ENCODE measurements at places on chromosomes 4 and X. TPM values are rescaled to one million over a fixed set of nuclear protein-coding genes. Genes with fewer than 3 reads are reported as not detected.

DNA sequence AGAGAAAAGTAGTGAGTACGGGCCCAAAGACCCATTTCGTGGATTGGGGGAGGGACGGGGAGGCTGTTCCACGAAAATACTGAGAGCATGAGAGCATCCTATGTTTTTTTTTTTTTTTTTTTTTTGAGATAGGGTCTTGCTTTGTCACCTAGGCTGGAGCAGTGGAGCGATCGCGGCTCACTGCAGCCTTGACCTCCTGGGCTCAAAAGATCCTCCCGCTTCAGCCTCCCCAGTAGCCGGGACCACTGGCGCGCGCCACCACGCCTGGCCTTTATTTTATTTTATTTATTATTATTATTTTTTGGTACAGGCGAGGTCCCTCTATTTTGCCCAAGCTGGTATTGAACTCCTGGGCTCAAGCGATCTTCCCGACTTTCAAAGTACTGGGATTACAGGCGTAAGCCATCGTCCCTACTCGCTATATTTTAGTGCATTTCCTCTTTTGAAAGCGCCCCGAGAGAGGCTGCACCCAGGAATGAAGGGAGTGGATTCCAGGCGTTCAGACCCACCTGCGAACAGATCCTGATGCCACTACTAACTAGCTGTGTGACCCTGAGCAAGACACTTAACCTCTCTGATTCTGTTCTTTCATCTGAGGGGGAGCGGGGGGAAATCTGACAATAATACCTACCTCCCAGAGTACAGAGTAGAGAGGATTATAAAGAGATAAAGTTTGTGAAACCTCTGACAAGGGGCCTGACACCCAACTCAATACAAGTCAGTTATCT is 5.4 kb upstream of the MSX1 start:
- no peak for DNase-seq

Gene NAP1L2
- total RNA-seq, result 0.81 TPM

DNA sequence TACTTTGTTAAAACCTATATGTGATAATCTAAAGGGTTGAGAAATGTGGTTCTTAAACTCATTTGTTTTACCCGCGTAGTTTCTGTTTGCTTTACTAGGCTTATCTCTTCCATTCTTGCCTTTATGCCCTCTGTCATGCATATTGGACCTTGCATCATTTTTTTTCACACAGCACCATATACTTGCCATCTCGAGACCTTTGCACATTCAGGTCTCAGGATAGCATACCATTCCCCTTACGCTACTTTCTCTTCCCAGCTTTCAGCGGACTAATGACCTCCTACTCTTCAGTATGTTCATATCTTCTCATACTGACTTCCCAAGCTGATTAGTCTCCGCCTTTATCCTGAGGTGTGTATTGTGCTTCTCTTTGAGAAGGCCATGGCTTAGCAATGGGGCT is 40.5 kb downstream of the USP38 start:
- no peak for DNase-seq

GRCh38 chr4:144666539-144667175 is 20.7 kb downstream of the HHIP start:
- DNase-seq, result no peak

DNA sequence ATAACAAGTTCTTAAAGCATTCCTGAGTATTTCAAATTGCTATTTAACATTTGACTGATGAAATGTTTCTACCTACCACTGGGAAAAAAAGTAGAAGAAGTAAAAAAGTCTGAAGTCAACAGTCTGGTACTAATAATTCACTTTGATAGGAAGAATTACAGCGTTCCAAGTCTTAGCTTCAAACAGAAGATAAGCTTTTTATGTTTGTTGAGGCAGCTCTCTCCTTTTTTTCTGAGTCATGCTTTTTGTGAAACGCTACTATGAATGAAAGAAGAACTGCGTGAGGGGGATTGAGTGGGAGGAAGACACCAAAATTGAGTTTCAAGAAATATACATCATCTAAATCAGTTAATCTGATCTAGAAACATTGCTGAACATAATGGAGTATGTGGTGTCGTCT is 13.0 kb upstream of the KDR start:
- DNase-seq, result no peak

- DNase-seq, result no peak
Measured at GRCh38 chrX:131840799-131841495, 182.2 kb upstream of the STK26 start.

- no peak for DNase-seq
Measured at GRCh38 chrX:110914281-110914680, 118.7 kb upstream of the CHRDL1 start.

- DNase-seq, result no peak
Measured at GRCh38 chr4:141335166-141335565, 114.5 kb downstream of the ZNF330 start.

- DNase-seq, result no peak
Measured at GRCh38 chr4:189600718-189601435, 339.8 kb upstream of the FRG1 start.

GRCh38 chr4:187070740-187071139 is 347.1 kb upstream of the FAT1 start:
- no peak for DNase-seq

Gene ODAPH
- not detected for total RNA-seq

Gene RIBC1
- total RNA-seq, result 0.91 TPM

GRCh38 chr4:162422312-162422711 is 258.5 kb upstream of the FSTL5 start:
- DNase-seq, result no peak

Gene FAAH2
- total RNA-seq, result not detected

Gene RPL9
- total RNA-seq, result 1,219 TPM

Gene NCAPG
- 92.5 TPM for total RNA-seq

- DNase-seq, result no peak
Measured at GRCh38 chr4:9931146-9931545, 90.2 kb downstream of the SLC2A9 start.

Gene EFHC2
- 0.31 TPM for total RNA-seq

Gene USP17L17
- not detected for total RNA-seq

Gene CD38
- total RNA-seq, result 93.4 TPM

GRCh38 chr4:67546004-67546356 is 677 bp upstream of the CENPC start:
- DNase-seq, result no peak

DNA sequence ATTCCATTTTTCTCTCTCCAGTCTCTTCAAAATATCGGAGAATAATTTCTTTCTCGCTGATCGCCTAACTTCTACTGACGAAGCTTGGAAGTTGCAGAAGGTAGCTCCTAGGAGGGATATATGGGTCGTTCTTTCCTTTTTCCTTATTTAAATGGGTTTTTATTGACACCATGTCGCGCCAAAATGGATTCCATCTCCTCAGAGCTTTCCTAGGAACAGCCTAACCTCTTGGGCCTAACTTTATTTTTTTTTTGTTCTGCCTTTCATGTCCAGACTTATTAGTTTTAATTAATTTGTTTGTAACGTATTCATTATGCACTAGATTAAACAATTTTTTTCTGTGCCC is 359.4 kb upstream of the ZCCHC13 start:
- no peak for DNase-seq

- no peak for DNase-seq
Measured at GRCh38 chrX:48465336-48465933, 4.6 kb downstream of the SLC38A5 start.

- DNase-seq, result no peak
Measured at GRCh38 chr4:16029262-16029661, 54.6 kb downstream of the PROM1 start.

Gene SLC10A6
- total RNA-seq, result not detected

DNA sequence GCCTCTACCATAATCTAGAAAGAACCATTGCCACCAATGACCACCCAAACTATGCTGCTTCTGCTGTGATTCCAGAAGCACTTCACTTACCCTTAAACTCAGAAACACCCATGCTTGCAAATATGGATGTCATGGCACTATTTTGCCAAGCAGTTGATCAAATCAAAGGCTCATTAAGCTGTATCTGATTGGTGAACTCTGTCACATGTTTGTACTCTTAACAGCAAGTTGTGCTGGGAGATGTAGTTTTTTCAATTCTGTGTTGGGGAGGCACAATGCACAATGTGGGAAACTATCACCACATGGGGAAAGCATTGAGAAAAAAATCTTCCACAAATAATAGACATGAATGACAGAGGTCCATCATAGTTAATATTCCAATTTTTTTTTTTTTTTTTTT is 19.2 kb upstream of the SPCS3 start:
- DNase-seq, result no peak

Gene POLR2B
- 122 TPM for total RNA-seq

DNA sequence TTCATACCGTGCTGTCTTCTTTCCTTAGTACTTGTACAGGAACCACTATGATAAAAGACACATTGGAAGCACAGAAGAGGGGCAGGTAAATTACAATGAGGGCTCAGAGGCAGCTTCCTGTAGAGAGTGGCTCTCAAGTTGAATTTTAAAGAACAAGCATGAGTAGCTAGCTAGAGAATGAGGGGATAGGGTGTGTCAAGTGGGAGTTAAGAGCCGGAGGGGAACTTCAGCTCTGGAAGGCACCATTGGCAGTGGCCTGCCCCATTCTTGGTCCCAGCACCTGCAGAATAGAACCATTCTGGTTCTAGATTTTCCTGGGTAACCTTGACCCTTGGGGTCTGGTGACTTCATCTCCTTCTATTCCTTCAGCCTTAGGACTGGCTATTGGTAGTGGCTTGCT is 34.0 kb upstream of the JADE1 start:
- DNase-seq, result no peak

Gene CXCL13
- total RNA-seq, result not detected

Gene PPARGC1A
- not detected for total RNA-seq

Gene PCSK1N
- not detected for total RNA-seq

DNA sequence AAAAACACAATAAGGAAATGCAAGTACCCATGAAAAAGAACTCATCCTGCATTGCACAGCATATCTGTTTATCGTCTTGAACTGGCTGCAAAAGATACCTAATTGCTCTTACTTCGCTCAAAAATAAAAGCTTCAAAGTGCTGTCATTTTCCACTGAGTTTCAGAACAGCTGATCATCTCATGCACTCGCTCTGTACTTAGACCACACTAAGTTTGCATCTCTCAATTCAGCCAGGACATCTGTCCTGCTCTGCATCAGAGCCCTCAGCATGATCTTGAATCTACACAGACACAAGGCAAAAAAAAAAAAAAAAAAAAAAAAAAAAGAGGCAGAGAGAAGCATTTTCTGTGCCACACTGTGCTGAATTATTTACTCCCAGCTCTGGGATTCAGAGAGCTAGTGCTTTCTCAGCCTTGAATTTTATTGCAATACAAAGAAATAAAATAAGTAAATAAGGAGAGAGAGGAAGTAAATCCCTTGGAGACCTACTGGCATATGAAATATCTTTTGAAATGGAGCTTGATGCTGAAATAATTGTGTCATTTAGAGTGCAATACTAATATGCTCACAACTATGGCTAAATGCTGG is 81.3 kb downstream of the PPP1R2C start:
- DNase-seq, result no peak

Gene IDUA
- total RNA-seq, result 19.0 TPM

Gene EDNRA
- not detected for total RNA-seq

DNA sequence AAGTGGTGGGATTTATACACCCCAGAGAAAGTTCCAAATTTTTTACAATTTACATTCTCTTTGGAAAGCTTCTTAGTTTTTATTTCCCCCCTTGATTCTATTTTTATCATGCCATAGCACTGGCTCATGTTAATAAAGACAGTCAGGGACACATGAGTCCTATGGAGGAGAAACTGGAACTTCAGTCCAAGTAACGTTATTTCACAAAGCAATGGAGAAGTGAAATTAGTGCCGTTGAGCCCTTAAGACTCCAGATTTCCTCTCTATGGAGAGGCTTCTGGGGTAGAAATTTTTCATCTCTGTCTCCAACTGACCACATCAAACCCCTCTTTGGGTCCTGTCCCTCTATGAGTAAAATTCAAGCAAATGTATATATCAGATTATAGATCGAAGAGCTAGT is 12.8 kb upstream of the TASL start:
- DNase-seq, result no peak

DNA sequence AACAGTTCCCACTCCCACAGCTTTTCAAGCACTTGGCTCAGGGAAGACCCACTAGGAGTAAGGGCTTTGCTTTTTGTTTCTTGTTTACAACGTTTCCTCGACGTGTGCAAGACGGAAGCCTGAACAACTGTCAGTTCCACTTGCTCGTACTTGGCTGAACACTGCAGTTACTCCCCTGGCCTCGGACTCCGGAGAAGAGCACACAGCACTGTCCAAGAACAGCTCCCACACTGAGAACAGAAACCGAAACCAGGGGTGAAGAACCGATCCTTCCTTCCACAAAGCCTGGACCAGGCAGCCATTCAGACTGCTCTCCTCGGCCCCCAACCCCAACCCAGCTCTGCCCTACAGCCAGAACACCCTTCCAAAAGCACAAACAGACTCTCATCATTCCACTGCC is 25.5 kb downstream of the IRF2 start:
- peak; percentile 31 for DNase-seq

Gene CISD2
- 37.7 TPM for total RNA-seq

Gene NAP1L3
- total RNA-seq, result 0.57 TPM

Gene FATE1
- total RNA-seq, result not detected

GRCh38 chrX:150503898-150504219 is 64.6 kb upstream of the MTM1 start:
- no peak for DNase-seq

Gene MAGEA2B
- not detected for total RNA-seq

DNA sequence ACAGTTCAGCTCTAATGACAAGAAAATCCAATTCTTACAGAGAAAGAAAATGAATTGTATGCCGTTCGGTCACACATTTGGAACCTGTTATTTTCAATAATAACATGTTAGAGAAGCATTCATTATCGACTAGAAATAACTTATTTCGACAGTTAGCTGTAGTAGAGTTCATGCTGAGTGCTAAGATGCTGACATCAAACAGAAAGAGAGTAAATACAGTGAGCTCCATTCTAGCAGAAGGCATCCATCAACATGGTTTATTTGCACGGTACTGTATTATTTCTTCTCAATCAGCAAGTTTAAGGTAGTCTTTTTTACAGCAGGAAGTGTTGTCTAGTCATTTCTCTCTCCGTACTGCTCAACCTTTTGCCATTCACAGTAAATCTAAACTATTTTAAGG is 732.1 kb downstream of the STIM2 start:
- no peak for DNase-seq

Gene PDLIM3
- total RNA-seq, result not detected

Gene UGT2B10
- total RNA-seq, result not detected

DNA sequence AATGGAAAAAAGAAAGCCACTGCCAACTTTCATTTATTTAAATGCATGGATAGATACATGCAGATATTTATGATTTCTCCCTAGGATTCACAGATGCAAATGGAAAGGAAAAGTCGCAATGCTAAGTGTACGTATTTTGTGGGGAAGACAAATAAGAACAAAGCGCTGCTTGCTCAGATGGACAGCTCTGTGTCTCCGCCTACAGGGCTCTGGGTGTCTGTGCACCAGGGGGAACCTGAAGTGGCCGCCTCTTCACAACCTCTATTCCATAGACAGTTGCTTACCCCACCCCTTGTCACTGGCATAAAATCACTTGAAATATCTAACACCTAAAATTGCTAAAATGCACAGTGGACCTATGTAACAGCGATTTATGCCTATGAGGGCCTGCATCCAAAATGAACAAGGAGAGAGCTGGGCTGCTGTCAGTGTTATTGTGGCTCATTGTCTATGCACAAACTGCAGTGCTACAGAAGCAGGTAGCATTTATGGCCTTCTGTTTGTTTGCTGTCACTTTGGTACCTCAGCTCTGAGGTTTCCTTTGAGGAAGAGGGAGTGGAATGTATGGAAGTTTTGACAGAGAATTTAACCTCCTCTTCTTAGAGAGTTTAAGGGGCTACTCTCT is 58.6 kb upstream of the PAGE1 start:
- DNase-seq, result peak; percentile 60

Measured in activated CD8-positive, alpha-beta T cell treated with anti-CD3 and anti-CD28 coated beads, Interleukin-2, amount 10 ng/mL, durations not matched to agents 7 days and 5 days (primary cell).